GM12878 (cell line): ENCODE measurements at places on chromosomes 2 and 18.

DNA sequence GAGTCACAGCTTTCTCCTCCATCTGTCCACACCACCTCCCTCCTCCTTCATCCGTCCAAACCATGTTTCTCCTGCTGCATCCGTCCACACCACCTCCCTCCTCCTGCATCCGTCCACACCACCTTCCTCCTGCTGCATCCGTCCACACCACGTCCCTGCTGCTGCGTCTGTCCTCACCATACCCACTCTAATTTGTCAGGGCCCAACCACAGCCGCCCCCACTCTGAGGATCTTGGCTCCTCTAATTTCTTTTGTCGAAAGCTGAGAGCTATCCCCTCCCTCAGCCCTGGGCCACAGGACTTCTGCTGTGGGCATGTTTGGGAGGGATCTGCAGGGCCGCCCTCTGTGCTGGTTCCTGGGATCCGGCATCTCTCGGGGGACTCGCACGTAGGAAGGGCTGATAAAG lies 67.4 kb downstream of the TPO start:
- no peak for DNase-seq

- DNase-seq: no peak
Measured at GRCh38 chr2:69279211-69279610, 107.8 kb downstream of the GFPT1 start.

- no peak for DNase-seq
Measured at GRCh38 chr18:11885278-11885947, 22.7 kb downstream of the MPPE1 start.

DNA sequence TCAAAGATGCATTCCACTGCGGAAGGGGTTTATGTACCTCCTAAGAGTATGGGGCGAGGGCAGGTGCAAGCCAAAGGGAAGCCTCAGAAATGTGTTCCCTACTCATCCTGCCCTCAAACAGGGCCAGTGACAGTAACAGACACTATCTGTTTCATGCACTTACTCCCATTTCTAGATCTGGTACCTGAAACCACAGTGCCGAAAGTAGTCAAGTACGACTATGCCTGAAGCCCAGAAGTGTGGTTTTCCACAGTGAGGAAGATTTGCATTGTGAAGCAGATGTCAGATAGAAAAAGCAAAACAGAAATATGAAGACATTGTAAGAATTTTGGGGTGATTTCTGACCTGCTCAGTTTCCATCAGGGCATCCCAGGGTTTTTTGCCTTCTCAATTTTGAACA lies 748.7 kb downstream of the RNF144A start:
- peak; percentile 53 for DNase-seq

DNA sequence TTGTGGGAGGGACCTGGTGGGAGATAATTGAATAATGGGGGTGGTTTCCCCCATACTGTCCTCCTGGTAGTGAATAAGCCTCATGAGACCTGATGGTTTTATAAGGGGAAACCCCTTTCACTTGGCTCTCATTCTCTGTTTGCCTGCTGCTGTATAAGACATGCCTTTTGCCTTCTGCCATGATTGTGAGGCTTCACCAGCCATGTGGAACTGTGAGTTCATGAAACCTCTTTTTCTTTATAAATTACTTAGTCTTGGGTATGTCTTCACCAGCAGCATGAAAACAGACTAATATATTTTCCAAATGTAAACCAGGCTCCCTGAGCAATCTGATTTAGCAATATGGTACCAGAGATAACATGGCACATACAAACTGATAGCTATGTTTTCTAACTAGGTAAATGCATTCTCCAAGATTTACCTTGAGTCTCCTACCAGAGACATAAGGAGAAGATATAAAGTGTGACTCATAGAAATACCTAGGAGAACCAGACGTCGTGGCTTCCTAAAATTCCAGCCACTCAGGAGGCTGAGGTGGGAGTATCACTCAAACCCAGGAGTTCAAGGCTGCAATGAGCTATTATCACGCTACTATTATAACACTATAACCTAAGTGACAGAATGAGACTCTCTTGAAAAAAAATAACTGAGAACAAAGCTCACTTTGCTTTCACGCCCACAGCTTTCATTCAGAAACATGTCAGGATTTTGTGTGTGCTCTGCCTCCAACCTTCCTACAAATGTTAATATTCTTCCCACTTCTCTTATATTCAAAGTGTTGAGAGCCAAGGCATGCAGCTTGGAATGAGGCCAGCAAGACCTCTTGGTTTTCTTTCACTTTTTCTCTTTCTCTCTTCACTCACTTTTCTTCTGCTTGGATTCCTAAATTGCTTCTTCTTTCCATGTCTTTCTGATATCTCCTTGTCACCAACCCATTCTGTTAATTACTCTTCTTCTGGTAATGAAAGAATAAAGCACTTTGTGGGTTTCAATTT lies 263.9 kb upstream of the UBE2E3 start:
- DNase-seq: no peak

GRCh38 chr2:173511942-173512341 lies 157.3 kb downstream of the CDCA7 start:
- DNase-seq: no peak

- no peak for DNase-seq
Measured at GRCh38 chr2:112740527-112740926, 19.7 kb downstream of the NT5DC4 start.

DNA sequence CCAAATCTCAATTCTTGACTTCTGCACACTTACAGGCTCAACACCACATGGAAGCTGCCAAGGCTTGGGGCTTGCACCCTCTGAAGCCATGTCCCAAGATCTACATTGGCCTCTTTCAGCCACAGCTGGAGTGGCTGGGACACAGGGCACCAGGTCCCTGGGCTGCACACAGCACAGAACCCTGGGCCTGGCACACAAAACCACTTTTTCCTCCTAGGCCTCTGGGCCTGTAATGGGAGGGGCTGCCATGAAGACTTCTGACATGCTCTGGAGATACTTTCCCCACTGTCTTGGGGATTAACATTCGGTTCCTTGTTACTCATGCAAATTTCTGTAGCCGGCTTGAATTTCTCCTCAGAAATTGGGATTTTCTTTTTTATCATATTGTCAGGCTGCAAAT lies 29.9 kb downstream of the SP9 start:
- no peak for DNase-seq

DNA sequence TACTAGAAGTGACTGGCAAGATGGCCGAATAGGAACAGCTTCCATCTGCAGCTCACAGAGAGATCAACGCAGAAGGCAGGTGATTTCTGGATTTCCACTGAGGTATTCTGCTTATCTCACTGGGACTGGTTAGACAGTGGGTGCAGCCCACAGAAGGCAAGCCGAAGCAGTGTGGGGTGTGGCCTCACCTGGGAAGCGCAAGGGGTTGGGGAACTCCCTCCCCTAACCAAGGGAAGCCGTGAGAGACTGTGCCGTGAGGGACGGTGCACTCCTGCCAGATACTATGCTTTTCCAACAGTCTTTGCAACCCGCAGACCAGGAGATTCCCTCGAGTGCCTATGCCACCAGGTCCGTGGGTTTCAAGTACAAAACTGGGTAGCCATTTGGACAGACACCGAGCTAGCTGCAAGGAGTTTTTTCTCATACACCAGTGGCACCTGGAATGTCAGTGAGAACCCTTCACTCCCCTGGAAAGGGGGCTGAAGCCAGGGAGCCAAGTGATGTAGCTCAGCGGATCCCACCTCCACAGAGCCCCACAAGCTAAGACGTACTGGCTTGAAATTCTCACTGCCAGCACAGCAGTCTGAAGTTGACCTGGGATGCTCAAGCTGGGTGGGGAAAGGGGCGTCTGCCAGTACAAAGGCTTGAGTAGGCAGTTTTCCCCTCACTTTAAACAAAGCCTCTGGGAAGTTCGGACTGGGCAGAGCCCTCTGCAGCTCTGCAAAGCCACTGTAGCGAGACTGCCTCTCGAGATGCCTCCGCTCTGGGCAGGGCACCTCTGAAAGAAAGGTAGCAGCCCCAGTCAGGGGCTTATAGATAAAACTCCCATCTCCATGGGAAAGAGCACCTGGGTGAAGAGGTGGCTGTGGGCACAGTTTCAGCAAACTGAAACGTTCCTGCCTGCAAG lies 40.1 kb downstream of the PLEK start:
- no peak for DNase-seq

- DNase-seq: no peak
Measured at GRCh38 chr2:23286758-23287704, 97.9 kb upstream of the KLHL29 start.

DNA sequence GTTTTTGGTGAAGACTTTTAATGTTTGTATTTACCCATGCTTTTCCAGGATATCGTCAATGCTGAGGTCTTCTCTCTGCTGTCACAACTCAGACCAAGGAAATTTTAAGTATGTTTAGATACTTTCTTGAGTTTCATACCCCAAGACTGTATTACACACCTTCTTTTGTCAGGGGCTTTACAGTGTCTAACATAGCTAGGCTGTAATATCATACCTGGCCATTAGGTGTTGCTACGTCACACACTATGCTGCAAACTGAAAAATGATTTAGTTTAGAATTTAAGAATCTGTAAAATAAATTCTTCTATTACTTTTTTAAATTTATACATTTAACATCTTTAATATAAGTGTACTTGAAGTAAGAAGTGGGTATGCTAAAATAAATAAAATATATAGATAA lies 358.4 kb upstream of the NRP2 start:
- DNase-seq: no peak

- no peak for DNase-seq
Measured at GRCh38 chr18:77552945-77553344, 303.3 kb downstream of the GALR1 start.

DNA sequence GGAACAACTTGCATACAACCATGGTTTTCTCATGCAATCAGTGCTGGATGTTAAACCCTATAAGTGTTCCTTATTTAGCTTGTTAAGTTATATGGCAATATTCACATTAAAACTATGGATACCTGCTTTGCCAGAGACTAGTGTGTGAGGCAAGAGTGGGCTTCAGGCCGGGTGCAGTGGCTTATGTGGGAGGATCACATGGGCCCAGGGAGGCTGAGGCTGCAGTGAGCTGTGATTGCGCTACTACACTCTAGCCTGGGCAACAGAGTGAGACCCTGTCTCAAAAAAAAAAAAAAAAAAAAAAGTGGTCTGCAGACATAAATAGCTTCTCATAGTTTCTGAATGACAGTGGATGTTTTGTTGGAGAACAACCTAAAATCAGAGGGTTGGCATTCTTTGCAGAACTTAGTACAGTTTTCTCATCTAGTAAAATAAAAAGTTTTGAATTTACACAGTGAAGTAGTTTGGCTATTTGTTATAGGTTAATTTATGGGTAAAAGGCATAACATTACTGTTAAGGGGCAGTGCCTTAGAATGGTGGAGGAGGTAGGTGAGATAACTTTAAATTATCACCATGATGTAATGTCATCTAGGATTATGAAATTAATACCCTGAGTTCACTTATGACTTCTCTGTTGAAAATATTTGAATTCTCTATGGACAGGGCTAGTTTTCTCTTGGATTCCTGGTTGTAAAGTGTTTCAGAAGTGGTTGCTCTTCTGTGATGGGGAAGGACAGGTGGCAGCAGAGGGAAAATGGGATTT lies 5.3 kb downstream of the CERS6 start:
- DNase-seq: no peak

- no peak for DNase-seq
Measured at GRCh38 chr2:34105006-34105767, 506.1 kb upstream of the FAM98A start.

DNA sequence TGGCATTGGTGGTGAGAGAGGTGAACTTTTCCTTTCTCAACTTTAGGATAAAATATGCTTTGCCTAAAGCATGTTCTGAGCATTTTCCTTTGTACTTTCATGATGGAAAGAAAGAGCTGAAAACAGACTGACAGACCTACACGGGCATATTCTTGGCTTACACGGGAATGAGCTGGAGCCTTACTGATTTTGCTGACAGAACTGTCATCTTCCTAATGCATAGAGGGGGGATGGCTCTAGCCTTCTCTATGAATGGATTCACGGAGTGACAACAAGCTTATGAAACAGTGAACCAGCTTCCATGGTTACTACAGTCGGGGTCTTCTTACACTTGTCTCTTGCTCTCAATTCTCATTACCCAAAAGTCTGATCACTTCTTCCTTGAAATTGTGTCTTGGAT lies 32.2 kb downstream of the FSHR start:
- no peak for DNase-seq

DNA sequence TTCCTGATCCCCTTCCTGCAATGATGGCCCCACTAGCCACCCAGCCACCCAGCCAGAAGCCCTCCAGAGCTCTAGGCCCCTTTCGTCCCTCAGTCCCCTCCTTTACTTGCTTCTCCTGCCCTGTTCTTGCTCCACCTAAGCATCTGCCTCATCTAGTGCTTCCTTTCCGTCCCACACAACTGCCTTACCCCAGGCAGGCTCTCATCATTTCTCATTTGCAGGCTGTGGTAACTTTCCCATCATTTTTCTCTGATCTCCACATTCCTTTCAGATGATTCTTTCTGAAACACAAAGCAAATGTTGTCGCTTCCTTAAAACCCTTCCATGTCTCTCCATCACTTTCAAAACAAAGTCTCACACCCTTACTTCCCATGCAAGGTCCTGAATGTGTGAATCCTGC lies 459.8 kb downstream of the METTL4 start:
- DNase-seq: no peak

DNA sequence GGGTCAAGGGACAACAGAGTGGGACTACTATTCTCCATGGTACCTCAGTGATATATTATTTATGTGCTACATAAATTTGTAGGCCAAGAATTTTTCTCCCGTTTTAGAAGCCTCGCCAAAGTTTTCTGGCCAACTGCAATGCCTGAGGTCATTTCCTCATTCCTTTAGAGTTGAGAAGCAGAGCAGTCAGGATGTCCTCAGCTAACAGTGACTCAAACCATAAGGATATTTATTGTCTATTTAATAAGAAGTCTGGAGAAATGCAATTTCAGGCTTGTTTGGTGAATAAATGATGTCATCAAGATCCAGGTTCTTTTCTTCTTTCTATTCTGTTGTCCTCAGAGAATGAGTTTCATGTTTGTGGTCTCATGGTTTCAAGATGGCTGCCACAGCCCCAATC lies 91.0 kb downstream of the ADCYAP1 start:
- no peak for DNase-seq

DNA sequence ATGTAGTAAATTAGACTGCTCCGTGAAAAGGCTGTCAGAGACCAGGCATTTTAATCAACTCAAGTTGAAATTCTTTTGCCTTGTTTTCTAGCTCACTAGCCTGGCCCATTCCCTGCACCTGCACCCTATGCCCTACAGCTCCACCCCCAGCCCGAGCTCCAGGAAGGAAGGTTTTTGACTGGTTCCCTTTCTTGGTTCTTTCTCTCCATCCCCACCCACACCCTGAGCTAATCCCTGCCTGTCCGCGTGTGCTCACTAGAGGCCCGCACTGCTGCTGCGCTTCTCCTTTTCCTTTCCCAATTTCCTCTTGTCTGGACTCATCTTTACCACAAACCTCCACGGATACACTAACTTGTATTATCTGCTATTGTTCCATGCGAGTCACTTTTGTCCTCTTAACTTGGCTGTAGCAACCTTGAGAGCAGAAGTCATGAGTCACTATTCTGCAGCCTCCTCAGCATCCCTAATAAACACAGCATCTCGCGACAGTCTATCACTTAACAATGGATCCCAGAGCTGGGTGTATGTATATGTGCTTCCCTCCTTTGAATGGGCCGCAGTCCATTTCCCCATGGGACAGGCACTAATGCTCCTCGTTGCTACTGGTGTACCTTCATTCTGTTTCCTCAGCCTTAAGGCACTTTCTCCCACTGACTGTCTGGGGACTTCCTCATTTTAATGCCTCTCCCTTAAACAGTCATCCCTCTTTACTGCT lies 36.5 kb downstream of the COLEC12 start:
- no peak for DNase-seq
